ENCODE measurements at places on chromosomes 11 and 22. TPM values are rescaled to one million over a fixed set of nuclear protein-coding genes. Genes with fewer than 3 reads are reported as not detected.

GRCh38 chr11:61607920-61608599 is 27.2 kb upstream of the SYT7 start:
- H3K27ac ChIP-seq = no peak overlapping the region

DNA sequence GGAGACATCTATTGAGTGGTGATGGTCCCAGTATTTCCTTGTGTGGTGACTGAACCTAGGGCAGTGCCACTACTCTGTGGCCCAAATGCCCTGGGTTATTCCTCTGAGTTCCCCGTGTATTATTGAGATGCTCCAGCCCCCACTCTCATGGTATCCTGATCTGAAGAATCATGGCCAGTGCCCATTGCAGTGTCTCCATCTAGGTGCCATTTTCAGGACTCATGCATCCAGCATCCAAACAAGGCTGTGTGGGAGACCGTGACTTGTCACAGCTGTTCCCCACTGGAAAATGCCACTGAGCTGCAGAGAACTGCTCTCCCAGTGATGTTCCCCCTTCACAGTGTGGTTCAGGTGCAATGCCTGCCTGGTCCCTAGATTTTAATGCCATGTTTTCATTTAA is 24.7 kb downstream of the GGTLC2 start:
- no peaks in the 10 kb centered on the region for H3K4me1 ChIP-seq
- H3K27me3 ChIP-seq = no peaks in the 10 kb centered on the region

DNA sequence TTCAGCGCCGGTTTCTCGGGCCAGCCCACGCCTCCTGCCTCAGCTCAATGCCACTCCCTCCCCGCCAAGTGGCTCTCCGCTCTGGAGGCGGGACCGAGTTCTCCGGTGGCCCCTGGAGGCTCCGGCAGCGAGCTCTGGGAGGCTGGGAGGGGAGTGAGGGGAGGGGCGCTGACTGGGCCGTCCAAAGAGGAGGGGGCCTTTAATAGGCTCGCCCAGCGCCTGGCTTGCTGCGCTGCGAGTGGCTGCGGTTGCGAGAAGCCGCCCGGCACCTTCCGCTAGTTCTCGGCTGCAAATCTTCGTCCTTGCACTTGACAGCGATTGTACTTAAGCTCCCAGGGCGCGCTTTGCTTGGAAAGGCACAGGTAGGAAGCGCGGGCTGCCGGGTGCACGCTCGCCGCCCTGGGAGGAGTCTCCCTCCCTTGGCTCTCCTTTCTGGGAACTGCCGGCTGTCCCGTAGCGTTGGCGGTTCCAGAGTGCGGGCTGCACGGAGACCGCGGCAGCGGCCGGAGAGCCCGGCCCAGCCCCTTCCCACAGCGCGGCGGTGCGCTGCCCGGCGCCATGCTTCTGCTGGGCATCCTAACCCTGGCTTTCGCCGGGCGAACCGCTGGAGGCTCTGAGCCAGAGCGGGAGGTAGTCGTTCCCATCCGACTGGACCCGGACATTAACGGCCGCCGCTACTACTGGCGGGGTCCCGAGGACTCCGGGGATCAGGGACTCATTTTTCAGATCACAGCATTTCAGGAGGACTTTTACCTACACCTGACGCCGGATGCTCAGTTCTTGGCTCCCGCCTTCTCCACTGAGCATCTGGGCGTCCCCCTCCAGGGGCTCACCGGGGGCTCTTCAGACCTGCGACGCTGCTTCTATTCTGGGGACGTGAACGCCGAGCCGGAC is at the start of gene ADAMTS15:
TSS of gene ADAMTS15 (plus strand) at position 230 of the 894 bp plus-strand sequence. CDS start at position 559, 329 bp downstream.
- peak within 1 kb of the TSS; percentile 42 for H3K4me3 ChIP-seq
- H3K27ac ChIP-seq = no peak within 1 kb of the TSS
- peak; percentile 39 for DNase-seq
- H3K4me1 ChIP-seq = peaks cover 8% of the 10 kb centered on the region

GRCh38 chr11:85643191-85643614 is 4.6 kb upstream of the TMEM126A start:
- DNase-seq = no peak
- peaks cover 6% of the 10 kb centered on the region for H3K36me3 ChIP-seq
- H3K4me3 ChIP-seq = no peak overlapping the region
- peaks cover 6% of the 10 kb centered on the region for H3K27me3 ChIP-seq
- no peak overlapping the region for H3K27ac ChIP-seq

- H3K27me3 ChIP-seq = no peaks in the 10 kb centered on the region
- peaks cover 75% of the 10 kb centered on the region for H3K36me3 ChIP-seq
- H3K4me1 ChIP-seq = peaks cover 77% of the 10 kb centered on the region
- no peak overlapping the region for H3K4me3 ChIP-seq
Measured at GRCh38 chr22:41875531-41876270, 39.2 kb downstream of the SHISA8 start.

DNA sequence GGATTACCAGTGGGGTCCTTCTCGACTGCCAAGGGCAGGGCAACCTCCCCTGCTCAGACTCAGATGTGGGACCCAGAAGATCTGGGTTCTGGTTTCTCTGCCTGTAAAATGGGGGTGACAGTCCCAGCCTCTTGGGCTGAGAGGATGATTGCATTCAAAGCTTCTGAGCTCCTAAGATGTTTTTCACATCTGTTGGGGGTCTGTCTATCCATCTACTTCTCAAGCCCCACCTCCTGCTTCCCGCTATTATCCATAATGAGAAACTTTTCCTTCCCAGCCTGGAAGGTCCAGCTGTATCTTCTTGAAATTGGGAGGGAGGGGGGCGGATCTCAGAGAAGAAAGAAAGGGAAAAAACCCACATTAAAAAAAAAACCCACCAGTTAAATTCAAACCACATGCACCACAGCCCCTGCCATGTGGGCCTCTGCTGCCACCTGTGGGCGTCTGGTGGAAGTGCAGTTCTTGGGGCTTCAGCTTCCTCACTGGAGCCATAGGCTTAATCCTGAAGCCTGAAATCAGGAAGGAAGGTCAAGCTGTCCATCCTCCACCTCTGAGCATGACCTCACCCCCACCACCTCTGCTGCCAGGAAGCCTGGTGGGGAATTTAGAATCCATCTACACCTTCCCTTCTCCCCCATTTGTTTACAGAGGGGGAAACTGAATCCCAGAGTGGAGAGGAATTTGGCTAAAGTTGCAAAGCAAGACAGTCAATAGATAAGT is 27.3 kb downstream of the ARHGEF17 start:
- H3K4me3 ChIP-seq = no peak overlapping the region
- H3K4me1 ChIP-seq = no peaks in the 10 kb centered on the region
- H3K27me3 ChIP-seq = no peaks in the 10 kb centered on the region
- no peaks in the 10 kb centered on the region for H3K36me3 ChIP-seq

DNA sequence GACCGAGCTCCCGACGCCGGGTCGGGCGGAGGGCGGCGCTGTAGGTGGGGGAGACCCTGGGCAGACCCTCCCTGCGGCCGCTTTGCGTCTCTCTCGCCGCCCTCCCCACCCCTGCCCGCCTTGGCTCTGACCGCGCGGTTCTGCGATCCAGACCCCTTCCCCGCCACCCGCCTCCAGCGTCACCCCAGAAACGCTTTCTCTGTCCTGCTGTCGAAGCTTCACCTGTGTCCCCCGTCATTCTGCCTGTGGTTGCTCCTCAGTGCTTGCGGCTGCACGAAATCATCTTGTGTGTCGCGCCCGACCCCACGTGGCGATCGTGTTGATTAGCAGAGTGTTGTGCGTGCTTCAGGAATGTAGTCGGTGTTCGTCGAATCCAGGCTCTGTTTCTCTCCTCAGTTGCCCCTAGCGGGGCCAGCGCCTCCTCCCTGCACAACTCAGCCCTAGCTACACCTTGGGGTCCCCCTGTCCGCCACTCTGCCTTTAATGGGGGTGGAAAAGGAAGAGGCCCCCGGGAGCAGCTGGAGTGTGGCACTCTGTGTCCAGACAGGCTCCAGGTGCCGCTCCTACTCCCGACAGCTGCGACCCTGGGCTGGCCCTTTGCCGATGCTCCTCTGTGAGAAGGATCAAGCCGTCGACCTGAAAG is 851 bp downstream of the PTDSS2 start:
- peak overlapping the region; percentile 97 for H3K4me3 ChIP-seq
- peak; percentile 82 for DNase-seq
- peaks cover 27% of the 10 kb centered on the region for H3K4me1 ChIP-seq
- no peaks in the 10 kb centered on the region for H3K27me3 ChIP-seq

Gene PRODH
- 0.12 TPM for total RNA-seq

GRCh38 chr11:133821776-133822175 is 23.5 kb downstream of the SPATA19 start:
- no peak overlapping the region for H3K27ac ChIP-seq
- no peaks in the 10 kb centered on the region for H3K4me1 ChIP-seq
- H3K27me3 ChIP-seq = peaks cover 2% of the 10 kb centered on the region
- no peak overlapping the region for H3K4me3 ChIP-seq
- DNase-seq = peak; percentile 58

Gene PKDREJ
- total RNA-seq = not detected

Gene TSGA10IP
- total RNA-seq = not detected

Gene GSTT2B
- not detected for total RNA-seq

Data from activated naive CD4-positive, alpha-beta T cell treated with anti-CD3 and anti-CD28 coated beads for 36 hours (primary cell).